ENCODE measurements at places on chromosomes 1 and 21. TPM values are rescaled to one million over a fixed set of nuclear protein-coding genes. Genes with fewer than 3 reads are reported as not detected.

The C1orf226 gene
- total RNA-seq, result 5.7 TPM

The CYP4A22 gene
- total RNA-seq, result not detected

The ZNF593OS gene
- not detected for total RNA-seq

The SLC45A3 gene
- 1.5 TPM for total RNA-seq

The CYP4Z1 gene
- 0.47 TPM for total RNA-seq

The OR14I1 gene
- not detected for total RNA-seq

- no peak for DNase-seq
These were observed 5.5 kb downstream of the INAVA start for GRCh38 chr1:200899954-200900867.

- DNase-seq, result no peak
These were observed 21.3 kb upstream of the VANGL1 start for GRCh38 chr1:115620453-115620852.

- no peak for DNase-seq
These were observed 226.4 kb upstream of the C8B start for GRCh38 chr1:57192222-57192621.

GRCh38 chr21:33801424-33802405 is 113.9 kb downstream of the ATP5PO start:
- no peak for DNase-seq

- peak; percentile 82 for DNase-seq
These were observed 359 bp downstream of the LRRC3 start for GRCh38 chr21:44455524-44456213.

GRCh38 chr1:210702506-210702905 is 373.8 kb downstream of the HHAT start:
- no peak for DNase-seq

- DNase-seq, result no peak
These were observed 2.4 kb downstream of the PARP1 start for GRCh38 chr1:226405411-226405988.

DNA sequence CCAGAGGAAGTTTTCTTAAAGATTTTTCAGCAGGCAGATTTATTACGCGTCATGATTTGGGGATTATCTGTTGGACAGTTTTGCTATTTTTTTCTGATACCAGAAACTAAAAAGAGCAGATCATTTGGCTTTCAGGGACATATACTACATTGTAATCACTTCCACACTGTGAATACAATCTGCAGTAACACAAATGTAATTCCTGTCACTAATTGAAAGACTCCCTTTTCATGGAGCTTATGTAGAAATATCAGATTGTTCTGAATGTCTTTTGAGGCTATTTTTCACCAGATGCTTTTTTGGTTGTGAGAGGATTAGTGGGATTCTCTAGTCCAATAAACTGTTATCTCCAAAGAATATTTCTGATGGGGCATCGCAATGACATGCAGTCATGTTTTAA is 464.2 kb downstream of the DISC1 start:
- DNase-seq, result no peak

GRCh38 chr1:223654083-223654482 is 11.4 kb downstream of the CAPN8 start:
- DNase-seq, result no peak

- DNase-seq, result no peak
These were observed 52.7 kb downstream of the C1orf185 start for GRCh38 chr1:51154776-51155175.

GRCh38 chr1:242178924-242179708 is 180.2 kb upstream of the MAP1LC3C start:
- no peak for DNase-seq

Data from right cardiac atrium (tissue), 5 donors.